ENCODE measurements at places on chromosomes 4 and X.

- no peak for DNase-seq
These were observed 221.1 kb upstream of the DIPK2B start for GRCh38 chrX:45421806-45422205.

DNA sequence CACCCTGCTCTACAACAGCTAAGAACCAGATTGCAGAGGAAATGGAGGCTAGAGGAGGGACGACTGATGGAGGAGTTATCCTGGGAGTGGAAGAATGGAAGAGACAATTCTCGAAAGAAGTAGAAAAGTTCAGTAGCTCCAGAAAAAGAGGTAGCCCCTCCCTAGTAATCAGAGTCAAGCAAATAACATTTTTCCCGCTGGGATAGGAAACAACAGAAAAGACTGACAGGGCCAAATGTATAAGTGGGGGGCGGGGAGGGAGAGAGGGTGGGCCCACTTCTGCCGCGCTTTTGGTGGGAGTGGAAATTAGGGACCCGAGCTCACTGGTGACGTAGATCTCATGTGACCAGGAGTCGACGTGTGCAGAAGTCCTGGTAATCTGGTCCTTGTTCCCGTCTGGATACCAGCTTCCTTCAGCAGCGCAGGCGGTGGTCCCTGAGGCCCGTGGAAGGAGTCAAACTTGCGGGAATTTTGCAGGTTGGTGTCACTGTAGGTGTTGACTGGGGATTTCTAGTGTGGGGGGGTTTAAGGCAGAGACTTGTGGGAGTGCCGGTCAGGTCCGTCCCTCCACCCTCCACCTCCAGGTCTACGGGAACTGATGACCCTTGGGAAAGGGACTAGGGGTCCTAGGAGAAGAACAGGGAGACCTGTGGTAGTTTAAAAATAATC lies at the start of gene TCEAL9:
TCEAL9 (plus strand) TSS at position 377 of the 669 bp plus-strand sequence. CDS start 1,179 bp downstream, outside the sequence.
- no peak for DNase-seq

DNA sequence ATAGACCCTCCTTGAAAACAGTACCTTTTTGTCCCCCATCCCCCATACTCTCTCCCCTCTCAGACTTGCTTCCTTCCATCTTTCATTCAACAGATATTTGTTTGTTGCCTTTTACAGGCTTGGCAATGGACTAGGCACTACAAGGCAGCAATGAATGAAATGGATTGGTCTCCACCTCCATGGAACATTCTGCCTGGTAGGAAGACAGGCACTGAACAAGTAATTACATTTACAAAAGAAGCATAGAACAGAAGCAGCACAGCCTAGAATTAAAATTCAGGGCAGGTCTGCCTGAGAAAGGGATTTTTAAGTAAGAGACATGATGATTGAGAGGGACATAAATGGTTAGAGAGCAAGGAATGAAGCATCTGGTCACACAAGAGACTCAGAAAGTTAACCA lies 346.1 kb downstream of the GRXCR1 start:
- no peak for DNase-seq

GRCh38 chr4:40204507-40205258 lies 7.9 kb downstream of the RHOH start:
- no peak for DNase-seq

GRCh38 chr4:177265729-177266128 lies 43.9 kb upstream of the NEIL3 start:
- DNase-seq = no peak

- no peak for DNase-seq
These were observed 585.8 kb upstream of the FAT1 start for GRCh38 chr4:187309456-187309855.

All from CD4-positive, alpha-beta T cell treated with Interleukin-15 for 1 hour (primary cell).